Foreskin melanocyte (primary cell): ENCODE measurements at places on chromosomes 11 and 22.

- DNase-seq, result no peak
Measured at GRCh38 chr11:86491027-86491426, 116.3 kb downstream of the CCDC81 start.

DNA sequence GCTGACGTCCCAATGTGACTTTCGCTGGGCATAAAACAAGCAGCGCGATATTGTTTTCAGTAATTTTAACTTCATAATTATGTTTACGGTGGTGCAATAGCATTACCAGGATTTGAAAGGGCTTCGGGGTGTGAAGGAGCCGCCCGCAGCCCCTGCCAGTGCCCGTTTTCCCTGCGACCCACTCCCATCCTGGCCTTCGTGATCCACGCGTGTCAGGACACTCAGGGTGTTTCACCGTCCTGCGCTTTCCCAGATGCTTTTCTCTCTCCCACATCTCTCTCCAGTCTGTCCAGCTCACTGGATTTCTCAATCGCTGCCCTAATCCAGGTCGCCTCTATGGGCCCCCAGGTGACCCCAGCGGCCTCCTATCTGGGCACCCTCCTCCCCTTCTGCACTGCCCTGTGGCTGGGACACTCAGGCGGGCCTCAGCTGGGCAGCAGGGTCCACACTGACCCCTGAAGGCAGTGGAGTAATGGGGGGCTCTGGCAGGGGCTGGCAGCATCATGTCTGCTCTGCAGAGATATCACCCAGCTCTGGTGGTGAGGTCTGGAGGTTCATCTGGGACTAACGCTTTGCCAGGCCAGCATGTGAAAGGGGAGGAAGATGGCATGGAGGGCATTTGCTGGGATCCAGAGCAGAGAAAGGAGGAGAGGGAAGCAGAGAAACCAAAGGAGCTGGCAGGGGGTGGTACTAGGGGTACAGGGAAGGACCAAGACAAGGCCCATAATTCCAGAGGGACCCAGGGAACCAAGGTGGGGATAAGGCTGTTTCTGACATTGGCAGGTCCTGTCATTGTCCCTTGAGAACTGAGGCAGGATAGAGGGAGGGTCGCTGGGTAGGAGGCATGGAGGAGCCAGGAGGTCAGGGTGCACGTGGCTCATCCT, 622.8 kb downstream of the BRD1 start:
- DNase-seq, result no peak

- no peak for DNase-seq
Measured at GRCh38 chr22:45885941-45886395, 91.0 kb downstream of the WNT7B start.

DNA sequence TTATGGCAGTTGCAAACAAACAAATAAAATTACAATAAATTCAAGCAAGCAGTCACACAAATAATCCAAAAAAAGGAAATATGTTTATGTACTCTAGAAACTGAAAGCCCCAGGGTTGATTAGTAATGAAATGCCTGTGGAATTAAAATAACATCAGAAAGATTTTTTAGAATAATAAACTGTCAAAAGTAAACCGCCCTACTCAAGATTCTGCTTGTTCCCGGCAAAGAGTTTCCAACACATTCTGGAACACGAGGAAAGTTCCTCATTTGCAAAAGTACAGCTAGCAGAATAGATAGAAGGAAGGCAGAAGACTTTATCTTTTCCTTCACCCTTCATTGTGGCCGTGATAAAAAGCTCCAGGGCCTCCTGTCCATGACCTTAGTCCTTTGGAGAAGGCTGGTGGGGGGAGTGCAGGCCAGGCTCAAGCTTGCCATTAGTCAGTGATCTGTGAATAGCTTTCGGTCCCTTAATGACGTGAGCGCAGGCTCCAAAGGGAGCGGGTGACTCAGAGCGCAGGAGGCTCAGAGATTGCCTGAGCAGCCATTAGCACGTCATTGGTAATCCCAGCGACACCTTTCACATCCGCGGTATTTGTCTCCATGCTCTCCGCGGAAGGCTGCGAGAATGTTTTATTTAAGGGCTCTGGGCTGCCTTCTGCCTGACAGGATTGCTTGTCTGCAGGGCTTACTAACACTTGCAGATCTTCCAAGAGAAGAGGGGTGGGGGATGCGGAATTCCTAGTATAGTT, 458.3 kb downstream of the METTL15 start:
- DNase-seq, result peak; percentile 15

GRCh38 chr11:91927448-91927847, 297.2 kb upstream of the FAT3 start:
- no peak for DNase-seq

- DNase-seq, result peak; percentile 93
Measured at GRCh38 chr11:118918128-118918685, 7.5 kb downstream of the BCL9L start.

DNA sequence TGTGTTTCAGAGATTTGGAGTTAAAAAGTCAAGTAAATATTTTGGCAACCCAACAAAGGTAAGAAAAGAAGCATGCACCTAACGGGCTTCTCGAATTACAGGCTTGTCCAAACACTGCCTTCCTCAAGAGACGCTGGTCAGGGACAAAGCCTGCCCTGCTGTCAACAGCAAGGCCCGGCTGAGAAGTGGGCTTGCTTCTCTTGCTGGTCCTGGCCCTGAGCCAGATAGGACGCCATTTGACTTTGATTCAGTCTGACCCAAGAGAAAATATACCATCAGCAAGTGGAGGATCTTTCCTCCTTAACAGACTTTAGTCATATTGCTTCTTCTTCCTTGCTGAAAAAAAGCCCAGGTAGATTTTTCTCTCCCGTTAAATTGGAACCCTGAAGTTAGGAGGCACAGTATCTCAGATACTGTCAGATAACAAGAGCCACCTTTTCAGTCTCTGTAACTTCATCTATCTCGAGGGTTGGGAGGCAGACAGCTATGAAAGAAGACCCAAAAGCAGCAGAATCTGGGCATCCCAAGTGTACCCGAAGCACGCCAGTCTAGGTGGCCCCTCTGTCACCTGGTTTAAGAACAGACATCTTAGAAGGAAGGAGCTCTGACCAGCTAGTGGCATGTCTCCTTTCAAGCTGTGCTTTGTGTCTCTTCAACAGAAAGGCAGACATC, 57.5 kb downstream of the C22orf31 start:
- no peak for DNase-seq

- no peak for DNase-seq
Measured at GRCh38 chr11:130118636-130119387, 40.8 kb upstream of the ST14 start.
